ENCODE measurements at places on chromosomes 11 and 22.

GRCh38 chr22:26887916-26888315, 230.5 kb downstream of the MIAT start:
- no peak for DNase-seq

DNA sequence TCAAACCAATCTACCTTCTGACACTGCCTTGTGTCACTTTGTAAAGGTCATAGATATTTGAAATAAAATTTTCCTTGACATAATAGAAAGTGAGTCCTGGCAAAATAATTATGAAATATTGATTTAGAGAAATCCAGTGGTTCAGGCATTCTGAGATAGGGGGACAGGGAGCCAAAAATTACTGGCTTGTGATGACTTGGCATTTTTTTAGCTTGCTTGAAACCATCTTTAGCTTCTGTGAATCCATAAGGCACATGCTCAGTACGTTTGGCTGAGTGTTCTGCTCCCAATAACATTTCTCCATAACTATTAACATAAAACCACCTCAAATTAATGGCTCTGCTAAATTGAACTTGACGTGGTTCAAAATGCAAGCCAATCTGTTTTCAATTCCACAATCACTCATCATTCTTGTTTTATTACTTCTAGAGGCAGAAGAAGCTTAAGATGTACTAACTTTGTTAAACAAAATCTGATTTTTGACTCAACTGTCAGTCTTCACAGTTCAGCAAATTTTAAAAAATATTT, 209.0 kb downstream of the LRRC4C start:
- no peak for DNase-seq

DNA sequence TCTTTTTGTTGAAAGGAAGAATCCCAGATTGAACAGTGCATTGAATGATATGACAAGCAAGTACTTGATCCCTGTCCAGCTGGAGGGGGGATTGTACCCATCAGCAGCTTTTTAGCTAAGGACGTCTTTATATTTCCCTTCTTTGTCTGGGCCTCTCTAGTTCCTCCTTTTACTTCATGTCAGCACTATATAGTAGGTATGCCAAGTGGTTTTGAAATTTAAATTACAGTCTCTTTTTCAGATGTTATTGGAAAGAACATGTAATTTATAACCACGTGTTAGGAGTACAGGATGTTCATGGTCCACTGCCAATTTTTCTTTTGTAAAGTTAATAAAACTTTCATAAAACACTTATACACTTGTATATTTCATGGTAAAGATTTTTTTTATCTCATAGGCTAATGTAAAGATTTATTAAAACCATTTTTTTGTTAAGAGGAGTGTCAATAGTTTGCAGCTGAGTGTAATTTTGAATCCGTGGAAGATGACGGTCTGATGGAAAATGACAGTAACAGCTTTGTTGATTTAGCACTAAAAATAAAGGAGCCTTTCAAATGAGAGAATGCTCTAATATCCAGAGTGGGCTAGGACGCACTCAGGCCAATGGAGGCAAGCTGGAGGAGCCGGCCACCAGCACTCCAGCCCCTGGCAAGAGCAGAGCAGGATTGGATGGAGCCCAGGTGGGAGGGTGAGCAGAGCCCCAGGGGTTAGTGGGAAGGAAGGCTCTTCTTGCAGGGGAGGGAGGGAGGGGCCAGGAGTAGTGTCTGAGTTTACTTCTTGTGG, 488.3 kb downstream of the INSC start:
- DNase-seq = no peak

GRCh38 chr11:62012451-62012831, 45.0 kb upstream of the FTH1 start:
- no peak for DNase-seq

DNA sequence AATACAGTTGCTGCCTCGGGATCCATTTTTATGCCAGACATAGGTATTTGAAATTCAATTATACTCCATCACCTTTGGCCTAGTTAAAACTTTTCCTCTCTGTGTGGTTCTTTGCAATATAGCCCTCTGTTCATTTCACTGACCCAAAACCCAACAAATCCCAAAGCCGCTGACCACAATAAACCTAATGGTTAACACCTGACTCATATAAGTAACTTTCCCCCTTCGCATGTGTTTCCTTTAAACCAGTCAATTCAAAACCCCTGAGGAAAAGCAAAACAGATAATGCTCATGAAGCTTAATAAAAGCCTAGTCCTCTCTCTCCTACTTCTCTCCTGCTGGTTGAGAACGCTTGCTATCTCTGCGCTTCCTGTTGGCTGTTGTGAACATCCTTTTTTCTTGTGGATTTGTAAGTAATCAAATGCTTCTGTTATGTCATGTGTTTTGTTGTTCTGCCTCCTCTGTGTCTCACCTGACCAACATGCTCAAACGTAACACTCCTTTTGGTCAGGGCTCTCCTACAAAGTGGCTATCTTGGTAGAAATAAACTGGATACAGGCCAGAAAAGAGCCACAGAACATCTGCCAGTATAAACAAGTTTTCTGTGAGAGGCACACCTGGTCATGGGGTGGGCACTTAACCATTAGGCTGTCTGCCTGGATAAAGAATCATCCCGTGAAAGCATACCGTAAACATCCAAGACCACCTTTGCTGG, 652.6 kb downstream of the METTL15 start:
- DNase-seq = no peak

DNA sequence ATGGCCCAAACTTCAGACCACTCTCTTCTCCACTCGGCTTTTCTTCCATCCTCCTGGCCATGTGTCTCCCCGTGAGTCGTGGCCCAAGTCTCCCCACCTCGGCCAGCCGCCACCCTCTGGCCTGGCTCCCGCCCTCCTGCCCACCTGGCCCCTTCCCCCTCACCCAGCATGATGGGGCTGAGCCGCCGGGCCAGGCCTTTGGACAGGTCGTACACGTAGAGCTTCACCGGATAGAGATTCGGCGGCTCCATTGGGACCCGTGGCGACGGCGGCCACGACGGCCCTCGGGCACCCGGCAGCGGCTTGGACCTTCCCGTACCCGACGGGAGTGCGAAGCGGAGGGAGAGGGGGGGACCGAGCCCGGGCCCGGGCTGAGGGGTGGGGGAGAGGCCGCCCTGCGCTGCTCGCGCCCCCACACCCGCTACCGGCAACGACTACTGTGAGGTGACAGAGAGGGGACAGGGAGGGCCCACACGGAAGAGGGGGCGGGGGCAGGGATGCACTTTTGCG, at the start of gene DESI1:
Gene DESI1, minus strand, starts transcription at position 455 of the 510 bp plus-strand sequence. Its CDS starts 204 bp downstream, at position 251.
- DNase-seq = no peak

DNA sequence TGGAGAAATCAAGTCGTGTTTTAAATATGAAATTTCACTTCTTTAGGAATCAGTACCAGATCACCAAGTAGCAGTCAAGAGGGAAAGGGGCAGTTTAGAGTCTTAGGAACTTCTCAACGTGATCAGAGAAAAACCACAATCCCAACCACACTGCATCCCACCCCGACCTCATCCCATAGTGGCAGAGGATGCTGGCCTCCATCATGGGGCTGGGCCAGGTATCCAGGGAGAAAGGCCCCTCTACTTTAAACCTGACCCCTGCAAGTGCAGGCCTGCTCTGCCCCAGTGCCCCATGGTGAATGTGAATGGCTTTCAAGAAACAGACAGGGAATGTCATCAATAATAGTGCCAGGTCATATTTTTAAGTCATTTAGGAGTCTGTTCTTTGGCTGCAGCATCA, 12.1 kb downstream of the CHST1 start:
- DNase-seq = no peak

- no peak for DNase-seq
Measured at GRCh38 chr11:101757741-101758140, 157.1 kb upstream of the CEP126 start.

DNA sequence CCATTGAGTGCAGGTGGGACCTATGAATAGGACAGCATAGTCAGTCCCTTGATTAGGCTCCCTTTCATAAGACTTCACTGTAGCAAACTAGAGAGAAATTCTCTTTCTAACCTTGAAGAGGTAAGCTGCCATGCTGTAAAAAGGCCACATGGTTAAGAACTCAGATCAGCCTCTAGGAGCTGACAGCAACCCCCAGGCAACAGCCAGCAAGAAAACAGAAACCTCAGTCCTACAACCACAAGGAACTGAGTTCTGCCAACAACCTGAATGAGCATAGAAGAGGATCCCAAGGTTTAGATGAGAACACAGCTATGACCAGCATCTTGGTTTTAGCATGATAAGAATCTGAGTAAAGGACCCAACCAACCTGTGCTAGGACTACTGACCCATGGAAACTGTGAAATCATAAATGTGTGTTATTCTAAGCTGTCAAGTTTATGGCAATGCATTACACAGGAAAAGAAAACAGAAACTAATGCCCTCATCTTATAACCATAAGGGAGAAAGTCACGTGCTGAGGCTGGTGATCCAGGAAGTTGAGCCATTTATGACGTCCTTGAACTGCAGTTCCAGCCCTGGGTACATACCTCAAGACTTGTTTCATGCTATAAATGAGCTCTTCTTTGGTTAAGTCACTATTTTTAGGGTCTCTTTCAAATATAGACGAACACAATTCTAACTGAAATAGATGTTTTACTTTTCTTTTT, 43.3 kb downstream of the RAB38 start:
- DNase-seq = no peak

DNA sequence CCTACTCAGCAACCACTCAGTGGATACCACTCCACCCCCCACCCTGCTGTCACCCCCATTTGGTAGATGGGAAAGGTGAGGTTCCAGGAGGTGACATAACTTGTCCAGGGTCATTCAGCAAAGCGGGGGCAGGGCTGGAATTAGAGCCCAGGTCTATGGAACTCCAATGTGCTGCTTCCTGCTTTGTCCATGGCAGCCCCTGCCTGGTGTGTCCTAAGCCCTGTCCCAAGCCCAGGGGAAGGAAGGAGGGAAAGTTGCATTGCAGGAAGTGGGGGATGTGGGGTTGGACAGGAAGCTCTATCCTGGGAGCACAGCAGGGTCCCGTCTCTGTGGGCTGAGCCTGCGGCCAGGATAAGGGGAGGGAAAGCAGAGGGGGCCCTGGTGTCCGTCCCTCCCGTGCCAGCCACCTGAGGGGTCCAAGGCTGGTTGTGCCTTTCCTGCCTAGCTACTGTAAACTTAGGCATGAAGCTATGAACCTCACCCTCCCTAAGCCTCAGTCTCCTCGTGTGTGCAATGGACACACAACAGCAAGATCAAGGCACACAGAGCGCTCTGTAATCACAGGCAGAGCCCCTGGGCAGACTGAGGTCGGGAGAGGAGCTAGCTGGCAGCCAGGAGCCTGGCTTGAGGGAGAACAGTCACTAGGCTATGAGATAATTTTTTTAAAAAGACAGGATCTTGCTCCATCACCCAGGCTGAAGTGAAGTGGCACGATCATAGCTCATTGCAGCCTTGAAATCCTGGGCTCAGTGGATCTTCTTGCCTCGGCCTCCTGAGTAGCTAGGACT, 12.9 kb downstream of the GAL3ST1 start:
- DNase-seq = no peak
